Liver (tissue), 10 donors: ENCODE measurements at places on chromosomes 2 and 18.

DNA sequence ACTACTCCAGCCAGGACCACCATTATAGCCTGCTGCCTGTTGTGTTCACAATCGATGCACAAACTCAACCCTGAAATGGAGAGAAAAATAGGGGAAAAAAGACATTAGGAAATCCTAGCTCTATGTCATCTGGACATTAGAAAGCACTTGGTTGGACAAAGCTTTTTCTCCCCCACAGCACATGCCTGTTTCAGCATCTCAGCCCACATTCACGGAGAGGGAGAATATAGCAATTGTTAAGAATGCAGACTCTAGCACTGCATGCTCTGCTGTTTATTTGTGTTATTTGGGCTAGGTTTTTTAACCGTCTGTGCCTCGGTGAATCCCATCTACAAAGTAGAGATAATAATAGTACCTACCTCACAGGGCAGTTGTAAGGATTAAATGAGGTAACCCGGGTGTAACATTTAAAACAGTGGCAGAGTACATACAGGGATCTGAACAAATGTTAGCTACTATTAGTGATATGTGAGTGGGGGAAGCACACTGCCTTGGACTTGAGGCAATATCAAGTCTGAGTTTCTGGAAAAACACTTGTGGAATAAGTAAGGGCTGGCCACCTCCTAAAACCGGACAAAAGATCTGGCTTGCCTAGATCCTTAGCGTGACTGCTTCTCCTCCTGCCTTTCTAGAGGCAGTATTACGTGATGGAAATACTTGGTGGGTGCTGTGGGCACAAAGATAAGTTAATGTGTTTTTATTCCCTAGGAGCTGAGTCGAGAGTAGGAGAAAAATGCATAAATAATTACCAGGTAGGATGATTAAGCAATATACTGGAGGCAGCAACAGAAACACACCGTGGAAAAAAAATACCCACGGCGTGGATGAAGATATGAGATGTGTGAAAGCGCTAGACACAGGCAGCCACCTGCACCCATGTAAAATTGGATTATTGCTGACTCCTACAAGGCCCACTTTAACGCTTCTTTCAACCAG is 1.0 kb upstream of the PPP1CB start:
- DNase-seq = peak; percentile 40

- DNase-seq = no peak
These were observed 20.7 kb downstream of the CCDC150 start for GRCh38 chr2:196660244-196660643.

- DNase-seq = no peak
These were observed 12.5 kb upstream of the CHAC2 start for GRCh38 chr2:53755121-53755520.

- no peak for DNase-seq
These were observed 142.0 kb downstream of the SCG2 start for GRCh38 chr2:223460209-223460608.

DNA sequence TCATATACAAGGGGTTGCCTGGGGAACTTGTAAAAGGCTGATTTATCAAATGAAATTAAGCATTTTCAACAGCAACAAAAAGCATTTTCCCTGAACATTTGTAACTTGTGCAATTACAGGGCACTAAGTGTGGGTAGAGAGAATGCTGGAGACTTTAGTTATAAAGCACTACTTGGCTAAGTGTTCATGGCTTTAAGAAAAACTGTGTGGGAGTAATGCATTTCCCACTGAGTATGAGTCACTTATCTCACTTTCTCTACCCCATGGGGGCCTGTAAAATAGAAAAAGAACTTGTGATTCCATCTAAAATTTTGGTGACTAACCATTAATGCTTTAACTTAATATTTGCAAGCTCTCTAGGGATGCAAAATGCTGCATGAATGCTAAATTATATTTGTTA is 193.4 kb downstream of the CCDC102B start:
- no peak for DNase-seq

- no peak for DNase-seq
These were observed 278.5 kb downstream of the AFF3 start for GRCh38 chr2:99863903-99864270.

DNA sequence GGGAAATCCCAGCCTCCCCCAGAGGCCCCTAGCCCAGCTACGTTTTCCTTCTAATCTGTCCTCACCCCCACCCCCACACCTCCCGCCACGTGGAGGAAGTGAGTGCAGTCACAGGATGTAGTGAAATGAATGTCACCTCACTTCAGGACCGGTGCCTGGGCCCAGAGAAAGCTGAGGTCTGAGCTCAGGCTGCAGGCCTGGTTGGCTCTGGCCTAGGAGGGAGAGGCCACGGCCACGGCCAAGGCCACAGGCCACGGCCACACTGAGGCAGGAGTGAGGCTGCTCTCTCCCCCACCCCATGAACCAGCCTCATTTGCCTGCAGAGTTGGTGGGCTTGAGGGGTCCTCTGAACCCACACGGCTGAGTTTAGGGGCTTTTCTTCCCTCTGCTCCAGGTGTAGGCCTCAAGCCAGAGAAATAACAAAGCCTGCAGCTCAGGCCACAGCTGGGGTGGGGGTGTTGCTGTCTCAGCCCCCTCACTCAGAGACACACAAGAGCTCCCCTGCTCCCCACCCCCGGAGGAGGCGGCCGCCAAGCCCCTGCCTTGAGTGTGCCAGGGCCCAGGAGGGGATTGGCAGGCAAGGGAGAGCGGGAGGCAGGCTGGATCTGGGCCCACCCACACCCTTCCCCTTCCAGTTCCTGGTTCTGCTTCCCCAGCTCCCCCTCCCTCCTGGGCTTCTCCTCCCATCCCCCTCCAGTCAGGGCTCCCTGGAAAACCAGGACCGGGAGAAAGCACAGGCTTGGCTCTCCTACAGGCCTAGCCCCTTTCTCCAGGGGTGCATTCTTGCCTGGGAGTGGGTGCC is 27.0 kb downstream of the DNMT3A start:
- DNase-seq = no peak

DNA sequence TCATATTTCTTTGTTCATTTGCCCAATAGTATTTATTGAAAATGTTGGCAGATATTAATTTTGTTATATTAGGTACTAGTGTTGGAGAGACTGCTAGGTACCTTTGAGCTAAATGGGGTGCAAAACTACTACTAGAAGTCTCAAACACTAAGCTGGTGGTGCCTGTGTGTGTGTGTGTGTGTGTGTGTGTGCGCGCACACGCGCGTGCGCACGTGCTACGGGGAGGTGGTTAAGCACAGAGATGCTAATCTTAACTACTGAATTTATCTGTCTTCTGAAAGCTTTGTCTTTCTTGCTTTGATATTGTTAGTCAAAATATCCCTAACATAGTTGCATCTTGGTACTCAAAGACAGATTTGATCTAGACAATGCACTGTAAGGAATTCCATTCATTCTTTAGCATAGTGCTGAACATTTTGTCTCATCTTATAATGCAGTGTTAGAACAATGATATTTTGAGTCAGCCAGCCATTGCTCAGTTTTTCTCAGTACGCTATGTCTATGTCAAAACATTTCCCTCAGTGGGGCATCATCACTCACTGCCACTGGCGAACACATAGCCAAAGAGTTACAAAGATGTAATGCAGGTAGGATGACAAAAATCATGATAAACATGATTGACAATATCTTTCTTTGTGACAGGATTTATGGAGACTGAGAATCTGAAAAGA is 396.0 kb upstream of the RGPD4 start:
- DNase-seq = no peak

DNA sequence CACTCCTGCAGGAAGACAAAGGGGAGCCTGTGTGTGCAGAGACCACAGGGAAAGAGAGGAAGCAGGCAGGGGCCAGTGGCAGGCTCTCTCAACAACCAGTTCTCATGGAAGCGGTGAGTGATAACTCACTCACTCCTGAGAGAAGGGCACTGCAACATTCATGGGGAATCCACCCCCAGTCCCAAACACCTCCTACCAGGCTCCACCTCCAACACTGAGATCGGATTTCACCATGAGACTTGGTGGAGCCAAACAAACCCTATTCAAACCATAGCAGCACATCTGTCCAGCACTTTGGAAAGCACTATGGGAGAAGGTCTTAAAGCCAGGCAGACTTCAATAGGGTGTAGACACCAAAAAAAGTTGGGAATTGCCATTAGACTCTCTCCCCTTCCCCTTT is 345.7 kb upstream of the SPRED2 start:
- no peak for DNase-seq
